Activated CD4-positive, alpha-beta T cell treated with anti-CD3 and anti-CD28 coated beads for 48 hours (primary cell): ENCODE measurements at places on chromosomes 11 and 22.
A peak's percentile ranks its signal among the peaks of the same experiment; 100 is the strongest.

GRCh38 chr11:69166218-69167115 lies 10.7 kb downstream of the SMIM38 start:
- peak; percentile 70 for DNase-seq

DNA sequence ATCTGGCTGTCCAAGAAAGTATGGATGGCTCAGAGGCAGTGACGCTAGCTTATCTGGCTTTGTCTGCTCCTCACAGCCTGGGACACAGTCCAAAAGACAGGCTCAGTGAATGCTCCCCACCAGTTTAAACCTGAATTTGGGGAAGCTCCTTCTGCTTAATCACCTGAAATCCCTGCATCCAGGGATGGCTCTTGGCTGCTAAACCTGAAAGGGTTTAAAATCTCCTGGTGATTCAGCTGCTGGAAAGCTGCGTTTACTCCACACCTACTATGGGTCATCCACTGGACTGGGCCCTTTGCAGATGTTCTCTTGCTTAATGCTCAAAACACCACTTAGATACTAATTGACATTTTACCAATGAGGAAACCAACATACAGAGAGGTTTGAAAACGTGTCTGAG lies 302.0 kb upstream of the NARS2 start:
- no peak for DNase-seq

- DNase-seq, result peak; percentile 60
These were observed 642 bp upstream of the PIK3C2A start for GRCh38 chr11:17208257-17208999.

- DNase-seq, result no peak
These were observed 37.7 kb downstream of the RTL6 start for GRCh38 chr22:44460287-44460686.

- DNase-seq, result no peak
These were observed at the start of gene CACNA1I for GRCh38 chr22:39570665-39571064. TSS of gene CACNA1I (plus strand) at chr22:39570753. CDS start at chr22:39570753, 0 bp downstream.

DNA sequence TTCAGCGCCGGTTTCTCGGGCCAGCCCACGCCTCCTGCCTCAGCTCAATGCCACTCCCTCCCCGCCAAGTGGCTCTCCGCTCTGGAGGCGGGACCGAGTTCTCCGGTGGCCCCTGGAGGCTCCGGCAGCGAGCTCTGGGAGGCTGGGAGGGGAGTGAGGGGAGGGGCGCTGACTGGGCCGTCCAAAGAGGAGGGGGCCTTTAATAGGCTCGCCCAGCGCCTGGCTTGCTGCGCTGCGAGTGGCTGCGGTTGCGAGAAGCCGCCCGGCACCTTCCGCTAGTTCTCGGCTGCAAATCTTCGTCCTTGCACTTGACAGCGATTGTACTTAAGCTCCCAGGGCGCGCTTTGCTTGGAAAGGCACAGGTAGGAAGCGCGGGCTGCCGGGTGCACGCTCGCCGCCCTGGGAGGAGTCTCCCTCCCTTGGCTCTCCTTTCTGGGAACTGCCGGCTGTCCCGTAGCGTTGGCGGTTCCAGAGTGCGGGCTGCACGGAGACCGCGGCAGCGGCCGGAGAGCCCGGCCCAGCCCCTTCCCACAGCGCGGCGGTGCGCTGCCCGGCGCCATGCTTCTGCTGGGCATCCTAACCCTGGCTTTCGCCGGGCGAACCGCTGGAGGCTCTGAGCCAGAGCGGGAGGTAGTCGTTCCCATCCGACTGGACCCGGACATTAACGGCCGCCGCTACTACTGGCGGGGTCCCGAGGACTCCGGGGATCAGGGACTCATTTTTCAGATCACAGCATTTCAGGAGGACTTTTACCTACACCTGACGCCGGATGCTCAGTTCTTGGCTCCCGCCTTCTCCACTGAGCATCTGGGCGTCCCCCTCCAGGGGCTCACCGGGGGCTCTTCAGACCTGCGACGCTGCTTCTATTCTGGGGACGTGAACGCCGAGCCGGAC lies at the start of gene ADAMTS15:
TSS of gene ADAMTS15 (plus strand) at position 230 of the 894 bp plus-strand sequence. CDS start at position 559, 329 bp downstream.
- DNase-seq, result peak; percentile 62

- DNase-seq, result peak; percentile 19
These were observed 5.5 kb downstream of the KIAA0930 start for GRCh38 chr22:45235101-45235777.

GRCh38 chr11:114226356-114226755 lies 69.8 kb upstream of the NNMT start:
- no peak for DNase-seq

- DNase-seq, result no peak
These were observed 13.3 kb upstream of the NRIP3 start for GRCh38 chr11:9016916-9017642.

GRCh38 chr11:19393941-19394340 lies 153.2 kb upstream of the E2F8 start:
- DNase-seq, result no peak

DNA sequence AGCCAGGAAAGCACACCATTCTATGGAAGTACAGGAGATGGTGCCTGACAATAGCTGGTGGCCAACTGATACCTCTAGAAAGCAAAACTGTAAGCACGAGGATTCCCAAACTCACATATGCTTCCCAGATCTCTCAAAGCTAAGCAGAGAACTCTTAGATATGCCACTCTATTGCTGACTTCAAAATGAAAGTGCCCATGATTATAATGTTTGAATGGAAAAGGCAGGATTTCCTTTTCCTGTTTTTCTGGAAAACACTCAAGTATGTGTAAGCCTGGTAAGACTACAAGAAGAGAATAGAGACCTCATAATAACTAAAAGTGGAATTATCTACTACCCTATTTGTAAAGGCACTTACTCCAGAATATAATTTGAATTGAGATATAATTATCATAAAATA lies 2.6 kb upstream of the CARD18 start:
- no peak for DNase-seq

- no peak for DNase-seq
These were observed 6.9 kb downstream of the BCL9L start for GRCh38 chr11:118918686-118919280.

GRCh38 chr11:73236854-73237253 lies 18.8 kb downstream of the P2RY2 start:
- peak; percentile 58 for DNase-seq

DNA sequence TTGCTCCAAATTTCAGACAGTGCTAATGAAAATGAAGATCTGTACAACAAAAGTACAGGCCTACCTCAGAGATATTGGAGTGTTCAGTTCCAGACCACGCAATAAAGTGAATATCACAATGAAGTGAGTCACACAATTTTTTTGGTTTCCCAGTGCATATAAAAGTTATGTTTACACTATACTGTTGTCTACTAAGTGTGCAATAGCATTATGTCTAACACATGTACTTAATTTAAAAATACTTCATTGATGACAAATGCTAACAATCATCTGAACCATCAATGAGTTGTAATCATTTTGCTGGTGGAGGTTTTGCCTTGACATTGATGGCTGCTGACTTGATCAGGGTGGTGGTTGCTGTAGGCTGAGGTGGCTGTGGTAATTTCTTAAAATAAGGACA lies 60.6 kb upstream of the E2F8 start:
- no peak for DNase-seq

- no peak for DNase-seq
These were observed 15.8 kb downstream of the RPL27A start for GRCh38 chr11:8698379-8698851.

DNA sequence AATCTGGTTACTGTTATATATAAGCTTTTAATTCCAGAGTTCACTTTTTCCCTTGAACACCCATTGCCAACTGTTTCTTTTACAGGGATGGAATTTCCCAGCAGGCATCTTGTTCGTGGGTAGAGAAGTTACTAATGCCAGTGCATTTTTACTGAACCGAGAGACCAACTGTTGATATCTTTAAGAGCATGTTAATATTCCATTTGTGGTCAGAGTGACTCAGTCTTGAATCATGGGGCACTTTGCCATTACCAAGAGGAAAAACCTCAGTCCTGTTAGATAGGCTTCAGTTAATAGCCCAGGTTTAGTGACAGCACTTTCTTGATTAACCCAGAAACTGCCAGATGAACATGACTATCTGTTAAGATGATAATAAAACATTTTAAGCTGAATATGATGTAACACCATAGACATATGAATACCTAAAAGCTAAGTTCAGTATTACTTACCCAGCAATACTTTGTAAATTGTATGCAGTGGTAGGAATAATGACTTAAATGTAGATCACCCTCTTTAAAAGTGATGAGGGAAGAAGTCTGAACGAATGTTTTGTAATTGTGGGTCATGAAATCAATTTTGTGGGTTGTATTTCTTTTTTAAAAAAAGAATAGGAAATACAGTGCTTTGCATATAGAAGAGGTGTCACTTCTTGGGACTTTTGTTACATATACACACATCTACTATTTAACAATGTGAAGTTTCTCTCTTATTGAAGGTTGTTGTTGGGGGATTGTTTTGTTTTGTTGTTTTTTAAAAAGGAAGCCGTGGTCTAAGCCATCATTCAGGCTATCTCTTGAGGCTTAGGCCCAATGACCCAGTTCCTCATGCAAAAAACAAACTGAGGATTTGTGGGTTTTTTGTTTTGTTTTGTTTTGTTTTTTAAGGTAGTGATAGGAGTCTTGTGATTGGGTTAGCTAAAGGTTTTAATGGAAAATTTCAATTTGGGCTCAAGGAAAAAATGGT lies 79.2 kb upstream of the GRIK4 start:
- peak; percentile 12 for DNase-seq

DNA sequence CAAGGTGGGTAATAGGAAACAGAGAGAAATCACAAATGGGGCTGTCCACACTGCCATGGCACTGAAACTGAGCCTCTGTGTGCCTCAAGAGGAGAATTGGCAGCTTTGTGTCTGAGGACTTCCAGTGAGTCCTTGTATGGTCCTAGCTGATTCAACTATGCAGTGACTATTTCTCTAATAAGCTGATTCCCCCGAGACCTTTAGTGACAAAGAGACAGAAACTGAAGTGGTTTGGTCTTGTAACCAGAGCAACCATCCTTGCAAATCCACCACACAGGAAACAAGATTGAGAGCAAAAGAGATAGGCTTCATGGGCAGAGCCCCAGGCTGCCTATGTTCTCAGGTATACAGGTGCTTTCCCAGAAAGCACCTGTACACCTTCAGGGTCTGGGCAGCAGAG lies 1038.5 kb downstream of the NTM start:
- no peak for DNase-seq

GRCh38 chr22:35480627-35481550 lies 59.7 kb upstream of the RASD2 start:
- DNase-seq, result no peak

GRCh38 chr11:80900265-80900664 lies 1459.4 kb upstream of the TENM4 start:
- DNase-seq, result no peak

DNA sequence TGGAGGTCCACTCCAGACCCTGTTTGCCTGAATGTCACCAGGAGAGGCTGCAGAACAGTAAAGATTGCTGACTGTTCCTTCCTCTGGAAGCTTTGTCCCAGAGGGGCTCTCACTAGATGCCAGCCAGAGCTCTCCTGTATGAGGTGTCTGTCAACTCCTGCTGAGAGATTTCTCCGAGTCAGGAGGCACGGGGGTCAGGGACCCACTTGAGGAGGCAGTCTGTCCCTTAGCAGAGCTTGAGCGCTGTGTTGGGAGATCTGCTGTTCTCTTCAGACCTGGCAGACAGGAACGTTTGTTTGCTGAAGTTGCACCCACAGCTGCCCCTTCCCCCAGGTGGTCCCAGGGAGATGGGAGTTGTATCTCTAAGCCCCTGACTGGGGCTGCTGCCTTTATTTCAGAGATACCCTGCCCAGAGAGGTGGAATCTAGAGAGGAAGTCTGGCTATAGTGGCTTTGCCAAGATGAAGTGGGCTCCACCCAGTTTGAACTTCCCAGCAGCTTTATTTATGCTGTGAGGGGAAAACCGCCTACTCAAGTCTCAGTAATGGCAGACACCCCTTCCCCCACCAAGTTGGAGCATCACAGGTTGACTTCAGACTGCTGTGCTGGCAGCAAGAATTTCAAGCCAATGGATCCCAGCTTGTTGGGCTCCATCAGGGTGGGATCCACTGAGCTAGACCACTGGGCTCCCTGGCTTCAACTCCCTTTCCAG lies 99.4 kb downstream of the PDE3B start:
- no peak for DNase-seq

DNA sequence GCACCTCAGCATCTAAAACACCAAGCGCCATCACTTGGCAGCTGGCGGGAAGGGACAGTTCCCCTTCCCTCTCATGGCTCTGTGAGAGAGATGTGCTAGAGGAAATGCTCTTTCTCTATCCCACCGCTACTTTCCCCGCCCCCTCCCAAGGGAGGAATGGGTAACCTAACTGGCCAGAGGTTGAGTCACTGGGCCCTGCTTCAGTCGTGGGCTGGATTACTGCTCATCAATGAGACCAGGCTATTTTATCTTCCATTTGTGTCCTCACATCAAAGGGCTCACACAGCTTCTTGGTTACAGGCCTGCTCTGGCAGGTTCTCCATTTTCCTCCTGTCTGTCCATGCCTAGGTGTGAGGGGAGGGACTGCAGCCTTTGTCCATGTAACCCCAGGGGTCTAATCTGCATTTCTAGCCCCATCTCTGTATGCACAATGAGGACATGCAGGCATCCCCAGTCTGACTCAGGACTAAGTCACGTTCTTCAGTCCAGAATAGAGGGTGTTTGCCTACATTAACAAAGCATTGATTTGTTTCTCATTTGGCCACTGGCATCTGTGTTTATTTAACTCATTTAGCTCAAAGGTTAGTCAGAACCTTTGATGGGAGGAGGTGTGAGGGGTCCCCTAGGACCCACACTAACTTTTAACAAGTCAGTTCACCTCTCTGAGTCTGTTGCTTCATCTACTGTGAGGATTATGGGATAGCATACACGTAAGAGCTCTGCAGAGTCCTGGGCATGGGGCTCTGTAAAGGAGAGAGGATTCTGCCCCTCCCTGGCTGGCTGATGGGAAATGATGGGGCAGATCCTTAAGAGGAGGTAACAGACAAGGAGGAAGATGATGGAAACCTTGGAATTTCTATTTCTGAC lies 99.1 kb downstream of the XRRA1 start:
- DNase-seq, result no peak

DNA sequence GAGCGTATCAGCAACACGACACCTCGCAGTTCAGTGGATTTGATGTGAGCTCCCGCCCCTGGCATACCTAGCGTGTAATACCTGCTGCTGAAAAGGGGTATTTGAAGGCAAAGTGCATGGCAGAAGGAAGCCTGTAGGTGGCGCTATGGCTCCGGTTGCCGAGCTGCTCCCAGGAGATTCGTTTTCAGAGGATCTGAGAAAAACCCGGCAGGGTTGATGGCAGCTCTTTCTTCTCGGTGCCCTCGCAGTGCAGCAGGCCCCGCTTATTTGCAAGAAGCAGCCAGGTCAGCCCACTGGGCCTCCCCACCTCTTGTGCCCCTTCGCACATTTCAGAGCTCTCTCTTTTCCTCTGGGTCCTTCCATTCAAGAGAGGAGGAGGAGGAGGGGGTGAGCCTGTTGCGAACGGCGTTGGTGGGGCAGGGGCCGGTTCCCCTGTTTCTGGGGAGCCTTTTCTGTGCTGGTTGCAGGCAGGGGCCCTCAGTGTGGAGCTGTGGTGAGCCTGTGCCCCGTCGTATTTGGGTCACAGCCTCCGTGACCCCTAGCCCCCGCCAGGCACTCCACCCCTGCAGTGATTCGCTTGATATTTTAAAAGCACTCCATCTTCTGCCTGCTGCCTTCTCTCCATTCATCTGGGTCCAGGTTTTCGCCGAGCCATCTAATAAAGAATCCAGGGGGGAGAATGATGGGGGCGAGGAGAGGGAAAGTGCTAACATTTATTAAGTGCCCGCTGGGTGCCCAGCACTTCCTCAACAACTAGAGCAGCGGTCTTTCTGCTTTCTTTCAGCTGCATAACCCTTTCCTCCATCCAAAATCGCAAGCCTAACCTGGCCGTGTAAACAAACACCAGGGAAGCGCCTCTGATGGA lies 85.3 kb upstream of the SYT13 start:
- peak; percentile 81 for DNase-seq
